ENCODE measurements at places on chromosomes 16 and 17. TPM values are rescaled to one million over a fixed set of nuclear protein-coding genes. Genes with fewer than 3 reads are reported as not detected.

DNA sequence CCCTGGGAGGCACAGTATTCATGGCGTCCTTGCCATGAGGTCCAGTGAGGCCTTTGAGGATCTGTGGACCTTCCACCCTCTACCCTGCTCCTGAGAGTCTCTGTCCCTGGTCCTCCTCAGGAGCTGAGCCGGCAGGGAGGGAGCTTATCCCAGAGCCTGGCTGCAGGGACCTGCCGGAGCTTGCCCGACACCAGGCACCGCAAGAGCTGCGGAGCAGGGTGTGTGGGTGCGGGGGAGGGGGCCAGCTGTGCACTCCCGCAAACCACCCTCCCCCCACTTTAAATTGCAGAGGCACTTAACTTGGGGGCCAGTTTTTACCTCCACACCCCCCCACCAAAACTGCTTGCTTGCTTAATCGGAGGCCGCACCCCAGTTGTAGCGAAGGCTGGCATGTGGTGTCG lies 609 bp upstream of the ZNF750 start:
- no peak for DNase-seq

EIF3CL gene
- total RNA-seq: 85.1 TPM

DNA sequence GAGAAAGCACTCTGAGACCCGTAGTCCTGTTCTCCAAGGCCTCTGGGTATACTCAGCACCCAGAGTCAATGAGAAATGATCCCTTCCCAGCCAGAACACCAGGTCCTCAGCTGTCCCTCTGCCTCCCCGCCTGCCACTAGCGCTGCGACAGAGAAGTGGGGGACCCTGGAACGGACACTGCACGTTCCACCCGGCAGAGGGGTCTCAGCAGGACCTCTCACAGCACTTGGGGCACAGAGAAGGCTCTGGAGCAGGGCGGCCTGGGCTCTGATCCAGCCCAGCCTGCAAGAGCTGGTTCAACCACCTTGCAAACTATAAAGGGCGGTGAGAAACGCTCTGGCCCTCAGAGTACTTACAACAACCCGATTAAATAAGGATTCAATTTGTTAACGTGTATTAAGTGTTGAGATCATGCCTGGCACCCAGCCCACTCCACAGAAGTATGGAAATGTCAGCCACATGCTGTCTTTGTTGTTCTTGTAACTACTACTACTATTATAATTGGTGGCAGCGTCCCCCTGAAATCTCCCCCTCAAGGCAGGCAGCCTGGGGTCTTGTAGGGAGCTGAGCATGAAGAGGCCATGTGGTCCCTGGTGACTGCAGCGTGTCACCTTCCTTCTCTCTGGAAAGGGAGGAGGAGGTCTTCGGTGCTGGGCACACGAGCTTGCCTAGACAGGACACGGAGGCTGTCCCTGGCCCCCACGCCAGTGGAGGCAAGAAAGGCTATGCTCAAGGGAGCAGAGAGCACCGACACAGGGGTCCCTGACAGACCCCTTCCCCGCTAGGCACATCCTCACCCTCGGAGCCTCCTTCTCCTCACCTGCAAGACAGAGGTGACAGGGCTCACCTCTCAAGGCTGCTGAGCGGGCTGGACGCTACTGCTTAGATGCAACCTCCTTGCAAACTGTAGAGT lies 2.4 kb downstream of the OSGIN1 start:
- DNase-seq: peak; percentile 57

DNA sequence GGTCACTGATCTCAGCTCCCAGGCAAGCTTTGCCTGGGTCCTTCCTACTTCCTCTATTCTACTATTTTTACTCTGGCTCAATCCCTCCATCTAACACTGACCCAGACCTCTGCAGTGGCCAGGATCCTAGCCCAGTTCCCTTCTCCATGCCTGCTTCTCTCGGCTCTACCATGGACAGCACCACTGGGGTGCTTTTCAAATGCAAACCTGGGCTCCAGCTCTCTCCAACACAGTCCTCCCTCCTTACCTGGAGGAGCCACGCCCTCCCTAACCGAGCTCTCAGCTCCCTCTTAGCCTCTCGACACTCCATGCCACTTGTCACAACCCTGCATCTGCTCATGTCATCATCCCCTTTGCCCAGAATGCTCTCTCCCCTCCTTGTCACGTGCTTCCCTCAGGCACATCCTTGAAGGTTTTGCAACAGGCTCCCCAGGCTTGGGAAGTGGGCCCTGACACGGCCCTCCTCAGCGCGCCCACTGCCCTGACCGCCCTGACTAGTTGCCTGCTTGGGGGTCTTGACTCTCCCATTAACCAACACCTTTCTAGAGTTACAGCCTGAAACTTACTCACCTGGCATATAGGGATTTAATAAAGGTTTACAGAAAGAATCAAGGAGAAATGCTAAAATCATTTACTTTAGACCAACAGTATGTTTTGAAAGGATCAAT lies 41.6 kb downstream of the MARF1 start:
- no peak for DNase-seq

- peak; percentile 56 for DNase-seq
Observed at GRCh38 chr17:29163563-29163962, 16.6 kb downstream of the MYO18A start.

DNA sequence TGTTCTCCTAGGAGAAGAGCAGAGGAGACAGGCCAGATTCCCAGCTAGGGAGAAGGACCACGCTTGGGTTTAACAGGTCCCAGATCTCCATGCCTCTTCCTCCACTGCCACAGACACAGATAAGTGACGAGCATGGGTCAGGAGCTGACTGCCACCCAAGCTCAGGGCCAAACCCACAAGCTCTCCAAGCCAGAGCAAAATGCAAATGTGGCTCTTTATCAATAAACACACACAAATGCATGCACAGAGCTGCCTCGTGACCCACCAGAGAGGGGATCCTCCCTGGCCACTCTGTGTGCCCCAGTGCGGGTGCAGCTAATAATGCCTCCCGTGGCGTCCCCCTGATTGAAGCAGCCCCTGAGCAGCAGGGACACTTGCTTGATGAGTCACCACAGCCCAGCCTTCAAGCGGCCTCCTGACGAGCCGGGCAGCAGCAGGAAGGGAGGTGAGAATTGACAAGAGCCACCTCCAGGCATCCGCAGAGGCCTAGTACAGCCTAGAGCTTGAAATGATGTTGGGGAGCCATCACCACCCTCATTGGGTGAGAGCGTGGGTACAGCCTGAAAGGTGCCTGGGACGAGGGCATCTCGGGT lies 143.9 kb downstream of the CCDC182 start:
- no peak for DNase-seq

GRCh38 chr17:40419559-40420331 lies 2.0 kb upstream of the TOP2A start:
- DNase-seq: no peak

CALB2 gene
- not detected for total RNA-seq

GRCh38 chr17:67422897-67423296 lies 45.8 kb downstream of the PITPNC1 start:
- DNase-seq: no peak

RAB11FIP3 gene
- 33.5 TPM for total RNA-seq

DNA sequence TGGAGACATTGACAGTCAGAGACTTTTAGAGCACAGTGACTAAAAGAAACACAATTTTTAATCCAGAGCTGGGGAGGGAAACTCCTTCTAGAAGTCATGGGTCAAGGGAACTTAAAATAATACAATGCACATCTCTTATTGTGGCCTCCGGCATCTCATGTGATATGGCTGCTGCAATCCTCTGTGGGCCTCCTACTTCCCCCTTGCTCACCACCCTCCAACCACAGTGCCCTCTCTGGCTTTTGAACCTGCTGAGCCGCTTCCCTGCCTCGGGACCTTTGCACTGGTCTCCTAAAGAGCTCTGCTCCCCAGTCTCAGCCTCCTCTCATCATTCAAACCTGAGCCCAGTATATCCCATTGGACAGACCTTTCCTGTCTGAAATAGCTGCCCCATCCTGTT lies 47.6 kb downstream of the HS3ST2 start:
- DNase-seq: no peak

EVPL gene
- total RNA-seq: not detected

DNA sequence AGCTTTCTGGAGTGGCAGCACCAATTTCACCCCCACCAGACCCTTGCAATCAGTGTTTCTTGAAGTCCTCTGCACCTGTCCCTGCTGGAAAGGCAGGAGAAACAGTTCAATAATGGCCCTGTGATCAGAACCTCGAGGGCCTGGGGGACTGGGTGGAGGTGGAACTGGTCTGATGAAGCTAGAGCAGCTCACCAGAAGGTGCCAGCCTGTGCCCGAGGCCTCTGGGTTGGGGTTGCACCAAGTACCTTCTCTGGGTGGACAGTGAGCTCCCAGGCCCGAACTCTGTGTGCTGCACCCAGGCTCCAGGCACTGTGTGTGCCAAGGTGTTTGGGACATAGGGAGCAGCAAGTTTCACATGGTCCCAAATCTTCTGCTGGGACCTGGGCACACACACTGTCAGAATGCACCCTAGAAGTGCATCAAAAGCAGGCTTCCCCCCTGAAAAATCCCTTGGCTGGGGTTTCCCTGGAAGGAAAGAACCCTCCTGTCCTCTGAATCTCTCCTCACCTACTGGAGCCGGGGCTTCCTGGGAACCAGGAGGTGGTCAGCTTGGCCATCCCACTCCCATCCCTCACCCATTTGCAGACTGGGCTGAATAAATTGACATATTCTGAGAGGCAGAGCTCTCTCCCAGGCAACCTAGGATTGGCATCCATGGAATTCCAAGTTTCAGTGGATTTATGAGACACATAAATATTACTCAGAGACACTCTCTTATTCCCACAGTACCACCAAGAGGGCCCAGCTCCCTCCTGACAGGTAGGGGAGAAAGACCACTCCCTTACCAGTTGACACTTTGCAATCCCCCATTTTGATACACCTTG lies 17.4 kb downstream of the CD300LG start:
- no peak for DNase-seq

DNA sequence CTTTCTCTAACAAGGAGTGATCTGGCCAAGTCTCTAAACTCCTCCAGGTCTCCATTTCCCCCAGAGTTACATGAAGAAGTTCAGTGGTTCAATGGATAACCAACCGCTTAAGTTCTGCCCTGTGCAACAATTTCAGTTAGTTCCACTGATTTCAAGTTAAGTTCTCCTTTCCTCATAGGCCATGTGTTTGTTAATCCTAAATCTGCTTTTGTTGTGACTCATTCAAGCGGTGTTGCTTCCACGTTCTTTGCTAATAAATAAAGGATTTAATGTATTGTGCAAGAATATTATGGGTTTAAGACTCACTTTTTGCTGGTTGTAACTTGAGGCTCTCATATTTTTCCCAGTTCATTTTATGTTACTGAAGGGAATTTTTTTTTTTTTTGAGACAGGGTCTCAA lies 36.3 kb downstream of the GNA13 start:
- DNase-seq: peak; percentile 88

DNA sequence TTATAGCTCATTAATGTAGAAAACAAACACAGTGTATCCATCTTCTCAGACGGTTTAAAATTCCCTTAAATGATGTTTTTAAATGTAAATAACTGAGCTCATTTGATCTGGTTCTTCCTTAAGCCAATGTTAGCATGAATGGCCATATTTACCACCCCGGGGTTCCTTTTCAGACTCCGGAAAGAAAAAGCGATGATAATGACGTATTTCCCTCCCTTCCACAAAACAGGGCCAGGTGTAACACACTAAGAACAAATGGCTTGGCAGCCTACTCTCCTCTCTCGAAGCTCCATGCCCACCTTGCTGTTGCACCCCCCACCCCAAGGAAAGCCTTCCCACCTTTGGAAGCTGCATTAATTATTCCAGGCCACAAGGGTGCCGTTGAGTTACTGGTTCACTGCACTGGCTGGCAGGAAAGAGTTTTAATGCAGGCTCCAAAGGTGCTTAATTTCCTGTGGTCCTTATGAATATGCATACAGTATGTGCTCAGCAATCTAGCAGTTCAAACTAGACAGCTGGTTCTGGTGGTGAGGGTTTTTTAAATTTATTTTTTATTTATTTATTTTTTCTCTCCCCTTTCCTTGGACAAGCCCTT lies 378.9 kb downstream of the WWOX start:
- DNase-seq: no peak

OTOP3 gene
- not detected for total RNA-seq

DNA sequence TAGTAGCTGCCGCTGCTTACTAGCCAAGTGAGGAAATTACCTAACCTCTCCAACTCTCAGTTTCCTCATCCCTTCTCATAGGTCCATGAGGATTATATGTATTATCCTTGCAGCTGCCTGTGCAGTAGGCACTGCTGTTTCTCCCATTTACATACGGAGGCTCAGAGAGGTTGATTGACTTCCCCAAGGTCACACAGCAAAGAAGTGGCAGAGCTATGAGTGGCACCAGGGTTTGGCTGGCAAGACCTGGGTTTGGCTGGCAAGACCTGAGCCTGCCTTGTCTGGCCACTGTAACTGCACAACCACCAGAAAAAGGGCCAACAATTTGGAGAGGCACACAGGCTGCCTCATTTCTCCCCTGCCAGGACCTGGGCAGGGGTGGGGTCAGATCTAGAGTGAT lies 2.5 kb upstream of the NDRG4 start:
- no peak for DNase-seq

GRCh38 chr17:80749611-80750010 lies 205.0 kb downstream of the RPTOR start:
- no peak for DNase-seq

DNA sequence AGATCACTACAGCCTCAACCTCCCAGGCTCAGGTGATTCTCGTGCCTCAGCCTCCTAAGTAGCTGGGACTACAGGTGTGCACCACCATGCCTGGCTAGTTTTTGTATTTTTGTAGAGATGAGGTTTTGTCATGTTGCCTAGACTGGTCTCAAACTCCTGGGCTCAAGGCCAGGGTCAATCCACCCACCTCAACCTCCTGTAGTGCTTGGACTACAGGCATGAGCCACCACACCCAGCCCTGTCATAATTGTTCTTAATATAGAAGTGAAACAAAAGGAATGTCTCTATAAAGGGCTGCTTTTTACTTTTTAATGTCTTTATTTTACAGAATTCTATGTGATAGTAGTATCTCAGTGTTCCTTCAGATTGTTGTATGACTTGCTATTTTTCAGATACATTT lies 345.2 kb upstream of the TBX2 start:
- DNase-seq: peak; percentile 29
